ENCODE measurements at places on chromosomes 1 and 21.
A peak's percentile ranks its signal among the peaks of the same experiment; 100 is the strongest.

DNA sequence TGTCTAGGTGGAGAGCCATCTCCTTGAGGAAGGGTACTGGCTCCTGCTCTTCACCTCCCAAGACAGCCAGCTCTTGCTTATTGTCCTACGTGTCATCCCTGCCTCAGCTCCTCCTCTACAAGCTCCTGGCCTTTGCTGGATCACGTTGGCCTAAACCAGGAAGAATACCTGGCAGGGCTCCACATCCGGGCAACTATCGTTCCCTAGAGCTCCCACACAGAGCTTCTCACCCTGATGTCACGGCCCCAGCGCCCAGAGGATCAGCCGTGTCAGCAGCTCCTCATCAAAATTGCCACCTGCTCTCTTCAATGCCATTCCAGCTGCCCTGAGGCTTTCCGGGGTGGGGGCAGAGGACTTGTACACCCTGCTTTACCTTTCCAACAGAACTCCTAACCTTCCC, 1.9 kb upstream of the TPM3 start:
- peak; percentile 26 for DNase-seq

GRCh38 chr1:92219028-92219427, 1.3 kb downstream of the C1orf146 start:
- no peak for DNase-seq

DNA sequence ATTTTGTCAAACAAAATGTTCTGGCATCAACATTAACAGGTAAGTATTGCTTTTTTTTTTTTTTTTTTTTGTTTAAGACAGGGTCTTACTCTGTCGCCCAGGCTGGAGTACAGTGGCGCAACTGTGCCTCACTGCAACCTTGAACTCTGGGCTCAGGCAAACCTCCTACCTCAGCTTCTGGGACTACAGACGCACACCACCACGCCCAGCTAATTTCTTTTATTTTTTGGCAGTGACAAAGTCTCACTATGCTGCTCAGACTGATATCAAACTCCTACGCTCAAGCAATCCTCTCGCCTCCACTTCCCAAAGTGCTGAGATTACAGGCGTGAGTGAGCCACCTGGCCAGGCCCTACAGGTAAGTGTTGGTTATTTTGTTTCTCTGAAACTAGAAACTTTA, 2.4 kb downstream of the TUT4 start:
- no peak for DNase-seq

GRCh38 chr21:46083791-46084561, 13.9 kb upstream of the COL6A2 start:
- DNase-seq: no peak

- no peak for DNase-seq
Observed at GRCh38 chr1:32724678-32725614, 22.4 kb upstream of the SYNC start.

DNA sequence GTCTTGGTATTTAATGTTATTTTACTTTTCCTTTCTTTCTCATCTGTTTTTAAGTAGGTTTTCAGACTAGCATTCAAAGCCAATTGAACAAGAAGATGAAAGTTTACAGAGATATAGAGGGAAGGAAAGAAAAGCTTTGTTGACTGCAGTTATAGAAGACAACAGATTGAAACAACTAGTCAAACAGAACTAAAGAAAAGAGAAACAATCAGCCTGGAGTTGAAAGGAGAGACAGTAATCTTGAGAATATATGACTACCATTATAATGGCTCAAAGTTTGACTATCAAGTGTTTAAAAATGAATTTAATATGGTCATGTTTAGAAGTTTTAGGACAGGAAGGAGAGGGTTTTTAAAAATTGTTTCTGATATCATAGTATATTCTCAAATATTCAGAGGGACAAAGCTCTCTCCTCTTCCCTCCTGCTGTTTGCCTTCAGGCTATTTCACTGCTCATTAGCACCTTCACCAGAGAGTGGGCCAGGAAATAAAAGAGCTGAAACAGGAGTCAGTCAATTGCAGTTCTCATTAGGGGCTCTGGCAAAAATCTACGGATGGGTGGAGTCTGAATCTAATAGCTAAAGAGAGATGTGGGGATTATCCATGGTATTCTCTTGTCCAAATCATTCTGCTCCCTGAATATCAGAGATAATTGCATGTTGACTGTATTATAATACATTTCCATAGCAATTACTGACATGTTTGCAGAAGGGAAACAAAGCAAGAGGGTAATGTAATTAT, 577.8 kb downstream of the BRINP3 start:
- DNase-seq: peak; percentile 20

GRCh38 chr1:37724575-37724974, 32.3 kb downstream of the CDCA8 start:
- no peak for DNase-seq

- DNase-seq: no peak
Observed at GRCh38 chr1:16020325-16020724, 1.5 kb upstream of the CLCNKA start.

GRCh38 chr1:74772945-74773344, 40.0 kb downstream of the TYW3 start:
- DNase-seq: no peak

GRCh38 chr21:42220138-42220701, 1.3 kb downstream of the ABCG1 start:
- peak; percentile 89 for DNase-seq

DNA sequence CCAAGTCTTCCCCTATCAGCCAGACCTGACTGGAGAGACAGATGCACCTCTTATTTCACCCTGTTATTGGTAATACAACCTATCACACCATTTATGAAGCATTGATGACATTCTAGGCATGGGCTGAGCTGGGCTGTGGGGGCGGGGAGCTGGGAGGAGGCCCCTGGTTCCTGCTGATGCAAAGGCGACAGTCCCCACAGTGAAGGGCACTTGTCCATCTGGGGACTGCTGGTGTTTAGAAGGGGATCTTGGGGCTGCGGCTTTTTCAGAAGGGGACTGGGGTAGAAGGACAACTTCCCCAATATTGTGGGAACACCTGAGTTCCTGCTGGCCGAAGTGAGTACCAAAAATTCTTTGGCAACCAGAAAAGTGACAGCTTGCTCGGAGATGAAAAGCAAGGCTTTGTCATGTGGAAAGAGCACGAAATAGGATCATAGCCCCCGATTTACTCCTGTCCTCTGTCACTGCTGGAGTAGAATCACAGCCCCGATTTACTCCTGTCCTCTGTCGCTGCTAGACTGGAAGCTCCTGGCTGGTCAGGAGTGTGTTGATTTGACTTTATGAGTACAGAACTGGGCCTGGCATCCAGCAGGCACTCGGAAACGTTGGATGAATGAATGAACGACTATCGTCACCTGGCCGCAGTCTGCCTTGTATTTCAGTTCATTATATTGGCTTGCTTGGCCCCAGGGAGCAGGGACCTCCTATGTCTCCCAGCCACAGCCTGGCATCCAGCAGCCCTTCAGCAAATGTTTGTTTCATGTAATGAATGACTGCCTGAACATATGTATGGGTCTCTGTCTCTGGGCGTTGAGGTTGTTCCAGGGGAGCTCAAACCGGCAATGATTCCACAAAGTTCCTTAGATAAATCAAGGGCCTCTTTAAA, 16.5 kb upstream of the ETV3L start:
- no peak for DNase-seq

GRCh38 chr1:8763888-8764287, 53.6 kb downstream of the RERE start:
- DNase-seq: no peak

GRCh38 chr1:222263791-222264190, 284.1 kb downstream of the HHIPL2 start:
- no peak for DNase-seq

- peak; percentile 11 for DNase-seq
Observed at GRCh38 chr1:48644905-48645605, 131.6 kb downstream of the BEND5 start.

DNA sequence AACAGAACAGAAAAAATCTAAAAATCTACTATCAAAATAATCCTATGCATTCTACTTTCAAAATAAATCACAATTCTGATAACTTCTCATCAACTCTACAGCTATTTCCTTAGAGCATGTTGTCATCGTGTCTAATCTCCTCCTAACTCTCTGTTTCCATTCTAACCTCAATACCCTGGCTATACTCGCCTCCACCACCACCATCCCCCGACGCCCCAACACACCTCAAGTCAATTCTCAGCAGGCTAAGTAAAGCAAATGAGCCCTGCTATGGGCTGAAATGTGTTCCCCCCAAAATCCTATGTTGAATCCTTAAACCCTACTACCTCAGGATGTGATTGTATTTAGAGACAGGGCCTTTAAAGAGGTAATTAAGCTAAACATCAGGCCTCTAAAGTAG, 34.6 kb downstream of the NRDC start:
- no peak for DNase-seq

GRCh38 chr1:245054105-245054504, 100.7 kb upstream of the KIF26B start:
- DNase-seq: no peak

GRCh38 chr21:34181431-34182039, 108.2 kb downstream of the MRPS6 start:
- no peak for DNase-seq

DNA sequence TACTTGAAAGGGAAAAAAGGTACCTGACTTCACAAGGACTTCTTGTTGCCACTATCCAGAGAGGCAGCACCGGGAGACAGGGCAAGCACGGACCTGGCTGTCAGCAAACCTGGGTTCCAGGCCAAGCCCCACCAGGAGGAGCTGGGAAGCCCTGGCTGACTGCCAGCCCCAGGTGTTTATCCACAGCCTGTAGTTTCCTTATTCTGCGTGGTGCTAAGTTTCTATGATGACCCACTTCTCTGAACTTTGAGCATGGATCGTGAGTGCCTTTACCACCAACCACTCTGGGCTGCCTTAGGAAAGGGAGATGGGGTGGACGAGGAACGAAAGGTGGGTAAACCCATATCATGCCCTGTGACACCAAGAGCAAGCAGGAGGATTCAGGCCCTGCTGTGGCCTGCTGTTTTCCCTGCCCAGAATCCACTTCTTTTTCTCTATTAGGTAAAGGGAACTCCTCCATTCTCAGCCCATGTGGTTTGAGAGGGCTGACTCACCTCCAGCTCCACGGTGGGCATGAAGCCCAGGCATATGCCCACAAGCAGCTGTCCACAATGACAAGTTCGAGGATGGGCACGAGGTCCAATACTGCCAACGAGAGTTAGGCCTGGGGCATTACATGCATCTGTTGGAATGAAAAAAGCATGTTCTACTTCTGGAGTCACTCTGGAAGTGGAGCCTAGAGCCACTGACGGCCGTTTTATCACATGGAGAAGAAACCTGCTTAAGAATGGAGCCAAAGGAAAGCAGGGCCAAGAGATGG, 20.3 kb downstream of the TSPAN2 start:
- DNase-seq: no peak

GRCh38 chr1:158068918-158069317, 75.5 kb downstream of the KIRREL1 start:
- DNase-seq: no peak

DNA sequence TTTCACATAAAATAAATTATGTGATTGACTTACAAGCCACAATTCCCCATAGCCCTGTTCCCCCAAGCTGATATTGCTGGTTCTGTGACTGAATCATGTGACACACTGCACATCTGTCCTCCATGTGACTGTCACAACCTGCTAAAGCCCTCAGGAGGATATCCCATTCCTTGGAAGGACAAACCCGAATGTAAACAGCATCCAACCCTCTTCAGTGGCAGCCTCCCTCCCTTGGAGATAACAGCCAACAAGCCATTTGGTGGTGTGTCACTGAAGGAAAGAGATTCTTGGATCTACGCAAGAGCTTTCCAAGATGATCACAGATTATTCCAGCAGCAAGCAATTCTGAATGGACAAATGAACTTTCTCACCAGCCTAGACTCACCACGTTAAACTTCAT, 153.9 kb upstream of the TIAM1 start:
- no peak for DNase-seq

GRCh38 chr1:172002725-172003345, 161.5 kb downstream of the DNM3 start:
- DNase-seq: peak; percentile 40

DNA sequence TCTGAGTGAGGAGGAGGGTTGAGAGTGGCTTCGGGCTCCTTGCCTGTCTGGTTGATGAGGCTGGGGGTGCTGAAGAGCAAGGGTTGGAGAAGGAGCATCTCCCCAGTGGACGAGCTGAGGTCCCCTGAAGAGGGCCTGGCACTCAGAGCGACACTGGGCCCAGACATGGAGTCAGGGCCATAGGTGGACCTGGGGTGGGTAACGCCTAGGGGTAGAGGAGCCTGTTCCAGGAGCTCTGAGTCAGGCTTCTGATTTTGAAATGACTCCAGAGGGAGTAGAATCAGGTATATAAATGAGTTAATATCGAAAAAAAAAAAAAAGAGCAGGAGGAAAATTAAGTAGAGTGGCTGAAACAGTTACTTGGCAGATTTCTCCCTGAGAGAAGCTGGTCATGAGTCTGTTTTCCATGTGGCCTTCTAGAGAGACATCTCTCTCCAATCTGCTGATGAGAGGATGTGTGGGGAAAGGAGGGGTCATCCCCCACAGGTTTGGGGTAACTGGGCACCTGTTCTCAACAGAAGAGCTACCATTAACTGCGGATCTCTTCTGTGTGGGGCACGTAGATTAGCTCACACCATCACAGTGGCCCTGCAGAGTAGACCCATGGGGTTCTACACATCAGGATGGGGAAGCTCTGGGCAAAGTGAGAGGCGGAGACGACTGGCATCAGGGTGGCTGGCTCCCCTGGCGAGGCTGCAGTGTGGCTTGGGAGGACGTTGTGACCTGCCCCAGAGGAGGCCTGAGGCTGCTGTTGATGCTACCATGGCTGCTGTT, 115.5 kb downstream of the DHRS3 start:
- DNase-seq: no peak

DNA sequence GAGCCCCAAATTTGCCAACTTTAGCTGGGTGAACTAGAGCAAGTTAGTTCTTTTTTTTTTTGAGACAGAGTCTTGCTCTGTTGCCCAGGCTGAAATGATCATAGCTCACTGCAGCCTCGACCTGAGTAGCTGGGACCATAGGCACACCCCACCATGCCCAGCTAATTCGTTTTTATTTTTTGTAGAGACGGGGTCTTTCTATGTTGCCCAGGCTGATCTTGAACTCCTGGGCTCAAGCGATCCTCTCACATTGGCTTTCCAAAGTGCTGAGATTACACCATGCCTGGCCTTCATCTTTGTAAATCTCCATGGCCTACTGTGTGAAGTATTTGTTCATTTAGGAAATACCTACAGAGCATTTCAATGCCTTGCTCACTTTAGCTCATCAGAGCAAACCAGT, 105.6 kb upstream of the SLC44A3 start:
- DNase-seq: no peak

DNA sequence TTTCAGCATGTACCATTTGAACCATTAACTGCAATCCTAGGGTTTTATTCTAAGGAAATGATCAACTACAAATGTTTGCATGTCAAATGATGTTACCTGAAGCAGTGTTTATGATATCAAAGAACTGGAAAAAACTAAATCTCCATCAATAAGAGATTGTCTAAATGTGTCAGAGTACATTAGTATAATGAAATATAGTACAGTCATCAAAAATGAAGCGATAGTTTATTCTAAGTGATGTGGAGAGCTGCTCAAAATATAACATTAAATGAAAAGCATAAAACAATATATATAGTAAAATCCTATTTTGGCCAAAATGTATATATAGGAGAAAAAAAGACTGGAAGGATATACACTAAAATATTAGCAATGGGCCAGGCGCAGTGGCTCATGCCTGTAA, 24.0 kb downstream of the AKNAD1 start:
- no peak for DNase-seq

GRCh38 chr1:117568999-117569398, 36.8 kb upstream of the TENT5C start:
- no peak for DNase-seq

Data from NCI-H1092 treated with DMSO at 0.1 percent for 48 hours (cell line).